ENCODE measurements at places on chromosomes 4 and X.
A peak's percentile ranks its signal among the peaks of the same experiment; 100 is the strongest.

DNA sequence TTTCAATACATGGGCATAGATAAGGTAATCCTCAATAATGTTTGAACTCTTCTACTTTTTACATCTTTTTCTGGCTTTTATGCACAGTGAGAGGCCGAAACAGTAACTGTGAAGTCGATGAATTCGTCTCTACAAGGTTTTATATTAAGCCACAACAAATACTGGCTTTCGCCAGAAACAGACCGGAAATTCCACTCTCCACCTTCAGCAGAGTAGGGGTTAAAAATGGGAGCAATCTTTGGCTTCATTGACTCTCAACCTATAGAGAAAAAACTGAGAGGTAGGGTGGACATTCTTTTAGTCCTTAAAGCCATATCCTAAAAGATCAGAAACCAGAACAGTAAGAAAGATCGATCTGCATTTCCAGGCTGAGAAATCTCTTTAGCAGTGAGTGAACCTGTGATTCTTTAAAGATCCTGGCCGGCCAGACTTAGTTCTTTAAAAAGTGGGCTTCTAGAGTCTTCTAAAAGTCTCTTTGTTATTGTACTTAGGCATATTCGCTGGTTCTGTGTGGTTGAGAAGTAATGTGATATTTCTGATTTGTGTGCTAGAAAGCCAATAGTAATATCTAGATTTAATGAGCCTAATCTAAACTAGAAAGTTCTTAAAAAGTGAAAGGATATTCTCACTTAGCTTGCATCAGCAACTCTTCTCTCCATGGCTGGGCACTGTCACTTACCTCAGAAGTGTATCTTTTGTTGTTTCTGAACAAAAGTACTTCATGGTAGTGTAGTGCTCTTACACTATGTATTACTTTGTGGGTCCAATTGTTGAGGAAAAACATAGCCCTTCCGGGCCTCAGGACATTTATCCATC lies 2.0 kb downstream of the HSPA4L start:
- DNase-seq, result no peak

GRCh38 chr4:86302830-86303229 lies 57.0 kb downstream of the MAPK10 start:
- DNase-seq, result peak; percentile 10

- DNase-seq, result no peak
Observed at GRCh38 chrX:39642071-39642470, 455.7 kb downstream of the BCOR start.

DNA sequence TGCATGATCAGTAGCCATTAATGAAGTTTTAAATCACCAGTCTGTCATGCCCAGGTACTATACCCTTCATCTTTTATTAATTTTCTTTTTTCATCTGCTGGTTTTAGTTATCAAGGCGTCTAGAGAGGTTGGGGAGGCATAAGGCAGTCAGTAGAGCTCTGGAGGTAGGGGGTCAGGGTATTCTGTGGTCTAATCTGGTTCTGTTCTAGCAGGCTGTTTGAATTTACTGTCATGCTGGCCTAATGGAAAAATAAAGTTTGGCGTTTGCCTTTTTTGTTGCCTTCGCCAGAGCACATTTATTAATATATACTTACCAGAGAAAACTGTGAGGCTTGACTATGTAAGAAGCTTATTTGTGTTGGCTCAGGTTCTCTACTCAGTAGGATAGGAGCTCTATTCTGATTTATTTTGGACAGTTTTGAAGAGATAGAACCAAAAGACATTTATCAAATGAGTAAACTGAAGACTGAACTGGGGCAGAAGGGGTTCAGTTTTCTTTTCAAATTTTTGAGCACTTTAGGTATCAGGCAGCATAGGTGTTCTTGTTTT lies 46.9 kb downstream of the TMEM131L start:
- DNase-seq, result no peak

DNA sequence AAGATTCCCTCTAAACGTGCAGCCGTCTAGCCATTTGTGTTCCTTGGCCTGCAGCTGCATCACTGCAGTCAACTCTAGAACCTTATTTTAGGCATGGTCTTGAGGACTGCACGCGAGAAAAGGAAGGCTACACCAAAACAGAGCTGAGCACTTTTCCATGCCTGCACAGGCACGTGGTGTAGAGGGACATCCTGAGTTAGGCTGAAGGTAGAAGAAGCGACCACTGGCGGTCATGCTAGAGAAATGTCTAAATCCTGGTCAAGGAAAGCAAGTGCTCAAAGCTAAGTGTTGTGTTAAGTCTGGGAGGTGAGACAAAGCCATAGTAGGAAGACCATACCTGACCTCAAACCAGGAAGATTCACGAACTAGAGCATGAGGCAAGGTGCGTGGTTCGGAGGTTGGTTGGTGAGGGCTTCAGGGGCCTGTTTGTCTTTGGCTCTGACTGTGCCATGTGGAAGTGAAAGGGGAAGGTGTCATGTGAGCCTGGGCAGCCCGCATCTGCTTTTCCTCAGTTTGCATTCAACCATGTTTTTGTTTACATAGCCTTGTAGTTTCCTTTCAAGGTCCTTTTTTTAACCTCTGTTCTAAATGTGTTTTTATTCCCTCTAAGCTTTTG lies 203.8 kb downstream of the AASDH start:
- DNase-seq, result no peak

- no peak for DNase-seq
Observed at GRCh38 chr4:70518716-70519115, 347 bp downstream of the AMTN start.

All from NCI-H1105 treated with DMSO at 0.1 percent for 48 hours (cell line).